ENCODE measurements at places on chromosomes 4 and X.
A peak's percentile ranks its signal among the peaks of the same experiment; 100 is the strongest.

DNA sequence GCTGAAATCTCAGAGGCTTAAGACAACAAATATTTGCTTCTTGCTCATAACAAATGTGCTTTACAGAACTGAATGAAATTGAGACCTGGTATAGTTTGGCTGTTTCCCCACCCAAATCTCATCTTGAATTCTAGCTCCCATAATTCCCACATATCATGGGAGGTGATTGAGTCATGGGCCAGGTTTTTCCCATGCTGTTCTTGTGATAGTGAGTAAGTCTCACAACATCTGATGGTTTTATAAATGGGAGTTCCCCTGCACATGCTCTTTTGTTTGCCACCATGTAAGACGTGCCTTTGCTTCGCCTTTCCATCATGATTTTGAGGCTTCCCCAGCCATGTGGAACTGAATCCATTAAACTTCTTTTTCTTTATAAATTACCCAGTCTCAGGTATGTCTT lies 221.1 kb upstream of the DIPK2B start:
- no peak for DNase-seq

DNA sequence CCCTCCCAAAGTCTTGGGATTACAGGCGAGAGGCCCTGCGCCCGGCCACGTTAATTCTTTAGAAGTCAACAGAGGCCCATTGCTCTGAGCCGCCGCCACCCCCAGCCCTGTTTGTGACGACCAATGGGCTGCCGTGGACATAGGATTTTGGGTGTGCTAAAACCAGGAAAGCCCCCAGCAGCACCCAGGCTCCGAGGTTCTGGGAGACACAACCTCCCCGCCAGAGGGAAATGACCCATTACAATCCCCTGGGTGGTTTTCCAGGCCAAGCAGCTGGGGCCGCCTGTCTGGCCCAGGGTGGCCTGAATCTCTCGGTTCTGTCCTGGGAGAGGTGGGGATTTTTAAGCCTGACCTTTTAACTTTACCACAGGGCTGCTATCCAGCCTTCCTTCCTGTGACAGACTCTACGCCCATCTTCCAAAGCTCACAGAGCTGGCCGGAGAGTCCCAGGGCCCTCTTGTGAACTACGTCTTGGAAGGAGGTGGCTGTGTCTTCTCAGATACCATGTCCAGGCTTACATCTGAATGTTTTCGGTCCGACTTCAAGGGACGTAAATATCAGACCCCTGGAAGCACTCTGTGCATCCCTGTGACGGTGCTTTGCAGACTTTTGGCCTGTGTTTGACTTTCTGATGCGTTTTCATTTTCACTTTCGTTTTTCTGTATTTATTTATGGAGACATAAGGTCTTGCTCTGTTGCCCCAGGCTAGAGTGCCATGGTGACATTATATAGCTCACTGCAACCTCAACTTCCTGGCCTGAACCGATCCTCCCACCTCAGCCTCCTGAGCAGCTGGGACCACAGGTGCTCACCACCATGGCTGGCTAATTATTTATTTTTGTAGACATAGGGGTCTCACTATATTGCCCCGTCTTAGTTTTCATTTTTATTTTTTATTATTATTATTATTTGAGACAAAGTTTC lies 36.0 kb downstream of the P2RY8 start:
- peak; percentile 69 for DNase-seq

- no peak for DNase-seq
These were observed at the start of gene IGSF1 for GRCh38 chrX:131288738-131289511. TSS of gene IGSF1 (minus strand) at chrX:131289306. CDS start at chrX:131286674, 2,632 bp downstream.

GRCh38 chr4:55866973-55867574 lies 13.6 kb downstream of the EXOC1 start:
- DNase-seq: peak; percentile 50

GRCh38 chr4:121726642-121727268 lies 30.0 kb upstream of the ANXA5 start:
- no peak for DNase-seq

GRCh38 chrX:13151828-13152517 lies 107.6 kb upstream of the FAM9C start:
- peak; percentile 66 for DNase-seq

DNA sequence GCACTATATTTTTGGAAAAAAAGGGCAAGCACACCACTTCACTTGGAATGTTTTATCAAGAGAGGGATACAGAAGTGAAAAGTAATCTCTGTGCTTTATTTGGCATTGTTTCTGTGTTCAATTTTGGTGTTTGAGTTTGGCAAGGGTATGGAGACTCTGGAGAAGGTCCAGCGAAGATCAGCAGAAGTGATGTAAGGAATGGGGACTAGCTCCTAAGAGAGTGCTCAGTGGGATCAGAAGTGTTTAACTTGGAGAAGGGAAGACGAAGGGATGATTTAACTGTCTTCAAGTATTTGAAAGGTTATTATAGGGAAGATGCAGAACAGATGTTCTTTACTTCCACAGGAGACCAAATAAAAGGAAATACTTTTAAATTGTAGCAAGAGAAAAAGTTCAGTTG lies 74.3 kb downstream of the CFAP299 start:
- no peak for DNase-seq

DNA sequence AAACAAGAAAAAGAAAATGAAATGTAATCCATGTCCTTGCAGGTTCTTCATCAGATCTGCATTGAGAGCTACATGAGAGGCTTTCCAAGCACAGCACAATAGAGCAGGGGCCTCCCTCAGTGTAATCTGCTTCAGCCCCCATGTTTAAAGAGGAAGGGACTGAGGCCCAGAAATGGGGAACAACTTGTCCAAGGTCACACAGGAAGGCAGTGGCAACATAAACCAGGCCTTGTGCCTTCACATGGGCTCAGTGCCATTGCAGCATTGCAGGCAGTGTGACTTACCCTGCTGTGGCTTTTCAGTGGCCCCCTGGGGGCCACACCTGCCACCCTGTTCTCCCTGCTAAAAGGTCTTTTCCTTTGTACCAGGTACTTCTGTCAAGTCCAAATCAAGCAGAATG lies 20.9 kb upstream of the CD99L2 start:
- no peak for DNase-seq

DNA sequence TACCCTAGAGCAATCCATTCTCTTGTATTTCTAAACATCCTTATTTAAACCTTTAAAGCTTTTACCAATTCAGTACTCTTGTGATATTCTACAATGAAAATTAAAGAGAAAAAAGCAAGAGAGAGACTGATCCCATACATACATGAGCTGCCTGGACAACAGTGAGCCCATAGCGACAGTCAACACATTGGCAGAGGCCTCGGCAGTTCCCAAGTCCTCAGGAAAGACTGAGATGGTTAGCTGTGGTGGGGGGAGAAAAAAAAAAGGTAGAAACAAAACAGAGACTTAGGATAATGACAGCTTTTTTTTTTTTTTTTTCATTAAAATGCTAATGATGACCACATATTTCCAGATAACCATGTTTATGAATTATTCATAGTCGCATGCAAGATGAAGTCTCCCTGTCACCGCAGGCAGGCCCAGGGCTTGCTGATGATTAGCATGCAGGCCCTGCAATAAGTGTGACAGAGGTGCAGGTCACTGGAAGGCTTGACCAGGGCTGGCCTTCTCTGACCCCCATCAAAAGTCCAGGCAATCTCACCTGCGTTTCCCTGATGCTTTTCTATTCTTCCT lies 148.8 kb downstream of the APBB2 start:
- DNase-seq: no peak

DNA sequence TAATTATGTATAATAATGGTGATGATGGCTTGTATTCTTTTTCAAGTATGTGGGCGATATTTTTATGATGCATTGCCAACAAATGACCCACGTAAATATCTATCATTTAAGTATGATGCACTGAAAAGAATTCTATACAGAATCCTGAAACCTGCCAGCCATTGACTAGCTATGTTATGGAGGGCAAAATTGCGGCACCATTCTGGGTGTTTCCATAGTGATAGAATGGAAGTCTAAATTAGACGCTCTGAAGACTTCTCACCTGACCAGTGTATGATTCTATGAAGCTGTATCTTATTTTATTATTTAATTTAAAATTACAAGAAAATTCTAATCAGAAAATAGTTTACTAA lies 677 bp upstream of the CENPC start:
- no peak for DNase-seq

DNA sequence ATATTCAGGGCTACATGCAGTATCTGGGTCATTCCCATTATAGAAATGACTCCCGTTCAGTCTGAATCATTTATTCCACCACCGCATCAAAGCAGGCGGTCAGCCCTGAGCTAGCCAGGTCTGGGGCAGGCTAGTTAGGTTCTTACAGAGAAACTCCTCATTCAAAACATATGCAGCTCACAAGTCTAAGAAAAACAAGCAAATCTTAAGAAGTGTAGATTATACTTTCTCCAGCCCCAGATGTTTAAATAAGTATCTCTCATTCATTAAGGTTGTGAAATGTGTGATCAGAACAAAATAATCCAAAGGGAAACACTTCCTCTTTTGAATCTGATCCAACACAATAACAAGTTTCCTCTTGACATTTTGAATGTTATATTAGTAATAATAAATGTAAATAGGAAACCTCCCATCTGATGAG lies 441.9 kb downstream of the INPP4B start:
- DNase-seq: no peak

GRCh38 chr4:98639523-98639922 lies 18.9 kb downstream of the TSPAN5 start:
- no peak for DNase-seq

DNA sequence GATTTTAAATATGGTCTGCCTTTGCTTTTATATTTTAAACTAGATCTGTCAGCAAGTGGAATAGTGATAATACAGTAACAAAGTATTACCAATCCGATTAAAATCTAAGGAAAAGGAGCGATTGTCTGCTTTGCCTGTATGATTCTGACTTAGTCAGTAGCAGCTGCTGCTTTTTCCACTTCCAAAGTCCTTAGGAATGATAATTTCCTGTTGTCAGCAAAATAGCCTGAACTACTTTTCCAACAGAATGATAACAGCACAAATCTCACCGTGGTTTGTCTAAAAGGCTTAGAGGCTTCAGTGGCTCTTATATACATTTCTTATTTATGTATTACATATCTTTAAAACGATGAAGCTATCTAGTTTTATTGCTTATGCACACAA lies 290.0 kb downstream of the ANK2 start:
- DNase-seq: no peak

- no peak for DNase-seq
These were observed 67.6 kb upstream of the DCLK2 start for GRCh38 chr4:150010525-150011126.

- DNase-seq: no peak
These were observed 5.7 kb downstream of the MAGEA1 start for GRCh38 chrX:153184787-153185186.

- DNase-seq: no peak
These were observed 55.3 kb downstream of the EGF start for GRCh38 chr4:109967798-109968520.

DNA sequence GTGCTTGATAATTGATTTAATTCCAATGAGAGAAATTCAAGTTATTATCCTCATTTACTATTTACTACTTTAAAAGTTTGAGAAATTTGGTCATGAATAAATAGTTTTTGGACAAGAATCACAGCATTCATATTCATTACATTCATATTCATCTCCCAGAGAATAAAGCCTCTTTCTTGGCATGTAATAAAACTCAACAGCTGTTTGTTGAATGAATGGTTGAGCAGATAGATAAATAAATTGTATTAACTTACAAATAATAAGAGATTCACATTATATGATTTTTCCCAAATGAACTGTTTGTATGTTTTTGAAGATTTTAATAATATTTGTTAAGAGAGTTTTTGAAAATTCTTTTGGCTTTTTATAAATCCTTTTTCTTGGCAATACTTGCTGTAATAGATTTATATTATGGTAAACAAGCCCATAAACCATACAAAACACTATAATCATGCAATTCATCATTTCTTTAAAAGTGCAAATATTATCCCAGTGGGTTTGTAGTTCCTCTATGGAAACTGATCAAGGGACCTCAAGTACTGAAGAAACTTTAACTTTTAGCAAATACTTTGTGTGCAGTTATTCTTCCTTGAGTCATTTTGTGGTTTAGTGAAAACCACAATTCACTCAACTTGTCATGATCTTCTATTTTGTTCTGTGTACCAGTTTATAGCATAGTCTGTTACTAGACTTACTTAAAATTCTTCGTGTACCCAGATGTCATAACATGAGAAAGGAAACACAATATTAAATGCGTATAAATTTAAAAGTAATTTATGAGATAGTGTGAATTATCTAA lies 371.8 kb downstream of the ADGRL3 start:
- DNase-seq: no peak

DNA sequence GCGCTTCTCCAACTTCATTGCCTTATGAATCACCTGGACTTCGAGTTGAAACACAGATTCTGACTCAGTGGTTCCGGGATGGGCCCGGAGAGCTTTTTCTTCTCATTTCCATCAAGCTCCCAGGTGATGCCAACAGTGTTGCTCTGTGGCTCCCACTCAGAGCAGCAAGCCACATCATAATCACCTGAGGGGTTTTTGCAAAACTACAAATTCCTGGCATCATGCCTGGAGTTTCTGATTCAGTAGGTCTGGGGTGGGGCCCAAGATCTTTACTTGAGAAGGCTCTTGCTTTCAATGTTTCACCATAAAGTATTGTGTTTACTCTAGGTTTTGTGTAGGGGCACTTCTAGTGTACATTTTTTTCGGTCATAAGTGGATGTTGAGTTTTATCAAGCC lies 7.0 kb downstream of the MTM1 start:
- no peak for DNase-seq

GRCh38 chr4:74830928-74831327 lies 36.6 kb upstream of the BTC start:
- no peak for DNase-seq

DNA sequence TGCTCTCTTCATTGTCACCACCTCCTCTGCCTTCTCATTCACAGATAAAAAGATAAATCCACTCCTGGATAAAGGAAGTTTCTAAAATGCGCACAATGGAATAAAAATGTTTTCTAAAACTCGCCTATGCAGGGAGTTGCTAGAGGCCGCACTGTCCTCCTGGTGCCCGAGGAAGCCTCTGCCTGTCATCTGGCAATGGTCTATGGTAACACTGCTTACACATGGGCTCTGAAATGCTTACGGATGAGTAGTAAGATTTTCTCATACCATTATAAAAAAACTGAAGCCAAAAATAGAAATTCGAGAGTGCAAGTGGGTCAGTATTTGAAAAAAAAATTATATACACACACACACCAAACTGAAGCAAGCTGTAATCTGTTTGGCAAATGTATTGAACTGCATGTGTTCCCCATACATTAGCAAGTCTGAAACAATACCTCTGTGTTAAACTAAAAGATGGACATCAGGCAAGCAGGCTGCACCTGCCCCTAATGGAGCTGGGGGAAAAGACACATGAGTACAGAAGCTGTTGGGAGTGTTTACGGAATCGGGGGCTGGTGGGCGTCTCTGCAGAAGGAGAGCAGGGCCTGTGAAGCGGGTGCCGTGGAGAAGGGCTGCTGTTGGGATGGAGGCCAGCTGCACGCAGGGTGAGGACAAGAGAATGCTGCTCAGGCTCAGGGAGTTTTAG lies 103.3 kb upstream of the FAT1 start:
- no peak for DNase-seq

DNA sequence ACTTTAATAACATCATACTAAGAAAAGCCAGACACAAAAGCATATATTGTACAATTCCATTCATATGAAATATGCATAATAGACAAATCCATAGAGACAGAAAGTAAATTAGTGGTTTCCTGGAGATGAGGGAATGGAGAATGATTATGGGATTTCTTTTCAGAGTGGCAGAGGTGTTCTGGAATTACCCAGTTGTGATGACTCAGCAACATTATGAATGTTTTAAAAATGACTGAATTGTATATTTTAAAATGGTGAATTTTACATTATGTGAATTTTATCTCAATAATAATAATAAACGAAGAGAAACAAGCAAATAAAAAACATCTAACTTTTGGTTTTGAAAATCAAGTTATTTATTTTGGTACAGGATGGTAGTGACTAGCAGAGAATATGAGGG lies 11.2 kb downstream of the ZXDA start:
- no peak for DNase-seq

GRCh38 chr4:151284534-151285245 lies 7.7 kb downstream of the PRSS48 start:
- DNase-seq: no peak
